A673 (cell line): ENCODE measurements at places on chromosomes 4 and X. TPM values are rescaled to one million over a fixed set of nuclear protein-coding genes. Genes with fewer than 3 reads are reported as not detected.
A peak's percentile ranks its signal among the peaks of the same experiment; 100 is the strongest.

DNA sequence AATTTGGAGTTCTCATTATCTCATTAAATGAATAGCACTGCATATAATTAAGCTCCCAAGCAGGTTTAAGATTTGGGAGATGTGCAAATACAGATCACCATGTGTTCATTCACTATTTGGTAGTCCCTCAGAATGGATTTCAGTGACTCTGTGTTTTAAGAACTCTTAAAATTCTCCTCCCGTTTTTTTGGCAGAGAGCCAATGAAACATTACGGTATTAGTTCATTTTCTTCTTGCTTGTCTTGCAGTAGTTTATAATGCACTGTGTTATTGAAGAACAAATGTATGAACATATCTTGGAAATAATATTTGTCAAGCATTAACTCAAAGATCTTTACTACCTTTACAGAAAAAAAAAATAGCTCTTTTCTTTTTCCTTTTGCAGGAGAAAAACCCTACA, 32.7 kb downstream of the KLF3 start:
- no peaks in the 10 kb centered on the region for H3K27me3 ChIP-seq
- DNase-seq: peak; percentile 34
- peaks cover 40% of the 10 kb centered on the region for H3K36me3 ChIP-seq
- H3K27ac ChIP-seq: no peak overlapping the region
- H3K4me1 ChIP-seq: peaks cover 26% of the 10 kb centered on the region

DNA sequence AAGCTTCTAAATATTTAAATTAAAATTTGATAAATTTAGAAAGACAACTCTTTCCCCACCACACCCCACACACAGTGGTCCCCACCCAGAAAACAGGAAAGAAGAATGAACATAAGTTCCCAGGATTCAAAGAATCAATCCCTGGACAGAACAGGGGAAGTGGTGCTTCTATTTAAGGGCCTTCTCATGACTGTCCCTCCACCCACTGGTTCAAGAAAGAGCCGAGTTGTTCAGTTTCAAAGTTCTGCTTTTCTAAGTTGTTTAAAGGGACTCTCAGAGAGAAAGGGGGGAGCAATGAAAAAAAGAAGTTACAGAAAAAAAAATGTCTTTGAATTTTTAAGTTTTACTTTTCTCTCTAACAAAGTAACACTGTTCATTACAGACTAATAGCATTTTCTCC, 195.8 kb downstream of the PDGFC start:
- no peaks in the 10 kb centered on the region for H3K27me3 ChIP-seq
- H3K27ac ChIP-seq: no peak overlapping the region
- H3K36me3 ChIP-seq: no peaks in the 10 kb centered on the region
- no peak overlapping the region for H3K4me3 ChIP-seq

DNA sequence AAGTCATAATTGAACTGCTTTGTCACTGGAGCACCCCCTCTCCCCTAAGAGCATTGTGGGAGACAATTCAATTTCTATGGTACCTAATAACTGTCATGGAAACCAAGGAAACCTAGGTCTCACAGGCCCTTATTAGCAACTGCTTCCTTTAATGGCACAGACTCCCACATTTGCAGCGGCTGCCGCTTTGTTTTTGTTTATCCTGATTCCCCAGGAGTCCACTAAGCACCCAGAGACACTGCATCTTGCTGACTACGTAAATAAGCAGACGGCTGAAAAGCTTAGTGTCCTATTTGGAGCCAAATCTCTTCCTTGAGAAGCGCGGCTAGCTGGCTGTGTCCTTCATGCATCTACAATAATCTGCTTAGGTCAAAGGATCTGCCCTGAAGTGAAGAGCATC, 494.4 kb downstream of the TMA16 start:
- no peaks in the 10 kb centered on the region for H3K36me3 ChIP-seq
- no peak overlapping the region for H3K4me3 ChIP-seq
- peaks cover 24% of the 10 kb centered on the region for H3K4me1 ChIP-seq
- H3K27ac ChIP-seq: no peak overlapping the region
- no peaks in the 10 kb centered on the region for H3K27me3 ChIP-seq
- no peak for DNase-seq

GRCh38 chrX:151801980-151802379, 67.4 kb downstream of the CNGA2 start:
- H3K36me3 ChIP-seq: no peaks in the 10 kb centered on the region
- DNase-seq: no peak
- no peak overlapping the region for H3K4me3 ChIP-seq
- H3K27me3 ChIP-seq: no peaks in the 10 kb centered on the region

DNA sequence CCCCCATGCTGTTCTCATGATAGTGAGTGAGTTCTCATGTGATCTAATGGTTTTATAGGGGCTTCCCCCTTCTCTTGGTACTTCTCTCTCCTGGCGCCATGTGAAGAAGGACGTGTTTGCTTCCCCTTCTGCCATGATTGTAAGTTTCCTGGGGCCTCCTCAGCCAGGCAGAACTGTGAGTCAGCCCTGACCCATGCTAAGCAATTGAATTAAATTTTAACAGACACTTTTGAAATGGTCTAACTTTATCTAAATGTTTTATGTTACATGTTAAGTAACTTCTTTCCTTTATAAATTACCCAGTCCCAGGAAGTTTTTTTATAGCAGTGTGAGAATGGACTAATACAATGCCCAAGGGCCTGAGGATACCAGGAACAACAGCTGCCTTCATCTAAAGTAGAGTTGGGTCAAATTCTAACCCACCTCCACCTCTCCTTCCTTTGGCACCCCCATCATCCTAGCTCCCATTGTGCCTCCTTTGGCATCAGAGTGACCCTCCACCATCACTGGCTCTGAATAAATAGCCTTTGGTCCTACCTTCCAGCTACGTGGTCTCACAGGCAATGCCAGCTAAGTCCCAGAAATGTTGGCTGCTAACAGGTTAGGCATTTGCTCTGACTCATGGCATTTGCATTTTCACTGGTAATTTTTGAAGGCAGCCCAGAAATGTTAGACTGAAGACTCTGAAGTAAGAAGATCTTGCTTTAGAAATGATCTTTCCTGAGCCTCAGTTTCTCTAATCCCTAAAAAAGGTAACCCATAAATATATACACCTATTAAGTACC, 182.1 kb downstream of the MOSPD2 start:
- H3K36me3 ChIP-seq: no peaks in the 10 kb centered on the region
- H3K27ac ChIP-seq: no peak overlapping the region
- no peak overlapping the region for H3K4me3 ChIP-seq
- H3K4me1 ChIP-seq: no peaks in the 10 kb centered on the region
- no peaks in the 10 kb centered on the region for H3K27me3 ChIP-seq
- DNase-seq: no peak

Gene CAPN6
- 0.24 and 0.28 TPM in 2 replicates for total RNA-seq

DNA sequence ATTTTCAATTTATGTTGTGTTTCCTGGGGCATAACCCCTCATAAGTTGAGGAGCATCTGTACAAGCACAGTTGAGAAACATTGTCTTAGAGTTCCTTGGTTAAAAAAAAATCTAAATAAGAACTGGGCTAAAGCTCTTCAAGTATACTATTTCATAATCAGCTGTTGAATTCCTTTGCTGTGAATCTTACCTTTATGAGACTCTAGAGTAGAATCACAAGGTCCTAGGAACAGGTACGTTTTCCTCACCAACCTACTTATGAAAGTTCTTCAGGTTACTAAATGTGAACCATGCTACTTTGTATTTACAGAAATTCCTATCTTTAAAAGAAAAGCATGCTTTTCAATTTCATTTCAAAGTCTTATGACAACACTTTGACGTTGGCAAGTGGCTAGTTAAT, 20.9 kb upstream of the SOD3 start:
- H3K27me3 ChIP-seq: no peaks in the 10 kb centered on the region
- no peak overlapping the region for H3K27ac ChIP-seq
- no peak overlapping the region for H3K4me3 ChIP-seq
- H3K36me3 ChIP-seq: no peaks in the 10 kb centered on the region

Gene CD99
- total RNA-seq: 1,443 and 1,572 TPM in 2 replicates

Gene MAGEA1
- total RNA-seq: not detected in 2 replicates

Gene BGN
- total RNA-seq: 51.8 and 90.9 TPM in 2 replicates

Gene HSFX2
- total RNA-seq: not detected in 2 replicates

Gene POU3F4
- not detected in 2 replicates for total RNA-seq

DNA sequence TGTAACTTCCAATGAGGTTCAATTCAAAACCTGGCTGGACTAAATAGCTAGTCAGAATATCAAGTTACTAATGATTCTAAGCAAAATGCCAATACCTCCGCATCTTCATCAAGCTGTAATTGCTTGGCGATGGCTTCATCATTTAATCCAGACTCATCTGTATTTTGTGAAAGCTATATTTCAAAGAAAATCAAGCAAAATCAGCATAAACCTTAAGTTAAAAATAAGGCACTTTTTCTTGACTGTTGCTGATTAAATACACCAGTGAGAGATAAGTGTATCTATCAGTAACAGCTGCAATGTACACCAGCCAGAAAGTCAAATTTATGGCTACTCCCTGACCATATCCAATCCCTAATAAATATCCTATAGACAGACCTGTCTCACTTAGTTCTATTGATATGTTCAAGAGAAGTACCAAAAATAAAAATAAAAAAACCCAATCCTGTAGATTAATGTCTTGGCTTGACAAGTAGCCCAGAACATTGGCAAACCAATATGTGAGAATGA, 39.6 kb downstream of the RFC1 start:
- peaks cover 20% of the 10 kb centered on the region for H3K36me3 ChIP-seq
- H3K27ac ChIP-seq: no peak overlapping the region
- no peak for DNase-seq
- H3K4me1 ChIP-seq: no peaks in the 10 kb centered on the region
- H3K4me3 ChIP-seq: no peak overlapping the region

GRCh38 chr4:183591301-183591700, 67.7 kb downstream of the RWDD4 start:
- H3K27me3 ChIP-seq: peaks cover 11% of the 10 kb centered on the region
- H3K27ac ChIP-seq: no peak overlapping the region
- no peaks in the 10 kb centered on the region for H3K36me3 ChIP-seq
- DNase-seq: no peak
- peaks cover 25% of the 10 kb centered on the region for H3K4me1 ChIP-seq
- no peak overlapping the region for H3K4me3 ChIP-seq

DNA sequence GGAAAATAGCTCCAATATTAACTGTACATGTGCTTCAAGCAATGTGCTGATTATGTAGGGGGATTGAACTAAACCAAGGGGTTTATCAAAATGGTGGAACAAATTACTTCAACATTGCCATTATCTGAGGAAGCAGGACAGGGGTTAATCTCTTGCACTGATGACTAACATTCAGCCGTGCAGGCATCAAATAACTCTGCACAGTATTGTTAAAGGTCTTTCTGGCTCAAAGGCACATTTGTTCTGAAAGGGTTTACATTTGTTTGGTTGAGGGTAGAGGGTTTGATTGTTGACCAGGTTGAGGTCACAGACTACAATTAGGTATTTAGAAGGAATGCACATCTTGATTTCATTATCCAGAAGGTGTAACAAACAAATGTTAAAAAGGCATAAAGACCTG, 32.2 kb upstream of the CCSER1 start:
- H3K4me1 ChIP-seq: no peaks in the 10 kb centered on the region
- H3K27ac ChIP-seq: no peak overlapping the region
- H3K36me3 ChIP-seq: no peaks in the 10 kb centered on the region
- no peak overlapping the region for H3K4me3 ChIP-seq
- DNase-seq: no peak

- DNase-seq: no peak
- H3K4me3 ChIP-seq: no peak overlapping the region
- H3K27ac ChIP-seq: no peak overlapping the region
- H3K27me3 ChIP-seq: no peaks in the 10 kb centered on the region
- H3K36me3 ChIP-seq: peaks cover 15% of the 10 kb centered on the region
These were observed 7.1 kb downstream of the ATP5ME start for GRCh38 chr4:666822-667544.

DNA sequence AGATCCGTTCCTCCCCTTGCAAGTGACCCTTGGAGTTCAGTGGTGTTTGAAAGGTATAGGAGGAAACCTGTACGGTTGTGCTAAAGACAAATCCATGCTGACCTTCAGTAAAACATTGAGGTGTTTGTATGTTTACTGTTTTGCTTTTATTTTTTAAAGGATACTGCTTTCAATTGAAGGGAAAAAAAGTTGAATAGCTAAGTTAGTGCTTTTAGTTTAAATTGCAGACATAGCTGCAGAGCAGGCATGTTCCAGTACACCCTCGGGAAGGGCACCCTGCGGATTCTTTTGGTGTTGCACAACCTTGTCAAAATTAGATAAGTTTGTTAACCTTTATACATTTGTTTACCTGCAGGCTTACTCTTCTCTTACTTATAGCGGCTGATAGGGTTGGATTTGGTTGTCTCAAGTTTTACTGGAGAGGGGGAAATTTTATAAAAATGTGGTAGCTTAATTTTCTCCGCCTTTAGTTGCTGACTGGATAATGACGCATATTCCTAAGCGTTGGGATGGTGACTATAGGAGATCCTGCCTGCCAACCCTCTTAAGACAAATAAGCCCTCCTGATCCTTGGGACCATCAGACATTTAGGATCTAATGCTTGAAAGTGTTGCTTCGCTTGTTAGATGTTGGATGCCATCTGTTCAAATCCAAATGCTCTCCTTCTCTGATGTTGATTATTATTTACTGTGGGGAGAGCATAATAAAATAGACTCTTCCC, 2.0 kb downstream of the RAPGEF2 start:
- H3K4me1 ChIP-seq: peaks cover 41% of the 10 kb centered on the region
- DNase-seq: peak; percentile 57
- no peaks in the 10 kb centered on the region for H3K36me3 ChIP-seq
- H3K4me3 ChIP-seq: peak overlapping the region; percentile 93
- H3K27ac ChIP-seq: peak overlapping the region; percentile 39

DNA sequence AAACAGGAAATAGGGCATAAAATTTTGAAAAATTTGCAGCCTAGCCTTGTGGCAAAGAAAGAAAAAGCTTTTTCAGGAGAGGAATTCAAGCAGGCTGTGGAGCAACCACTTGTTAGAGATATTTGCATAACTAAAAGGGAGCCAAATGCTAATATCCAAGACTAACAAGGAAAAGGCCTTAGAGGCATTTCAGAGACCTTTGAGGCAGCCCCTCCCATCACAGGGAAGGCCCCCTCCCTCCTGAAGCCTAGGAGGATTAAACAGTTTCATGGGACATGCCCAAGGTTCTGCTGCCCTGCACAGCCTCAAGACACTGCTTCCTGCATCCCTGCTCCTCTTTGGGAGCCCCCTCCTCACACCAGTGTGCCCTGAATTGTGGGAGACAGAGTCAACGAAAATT, 275.4 kb upstream of the SFRP2 start:
- H3K4me1 ChIP-seq: no peaks in the 10 kb centered on the region
- no peaks in the 10 kb centered on the region for H3K36me3 ChIP-seq
- H3K4me3 ChIP-seq: no peak overlapping the region
- no peak for DNase-seq
- no peak overlapping the region for H3K27ac ChIP-seq
- no peaks in the 10 kb centered on the region for H3K27me3 ChIP-seq

GRCh38 chrX:2967012-2967411, 37.9 kb upstream of the ARSD start:
- no peaks in the 10 kb centered on the region for H3K4me1 ChIP-seq
- no peak overlapping the region for H3K27ac ChIP-seq
- peaks cover 37% of the 10 kb centered on the region for H3K27me3 ChIP-seq
- no peak for DNase-seq
- no peak overlapping the region for H3K4me3 ChIP-seq

- no peak for DNase-seq
- H3K27me3 ChIP-seq: no peaks in the 10 kb centered on the region
- H3K27ac ChIP-seq: no peak overlapping the region
- H3K36me3 ChIP-seq: no peaks in the 10 kb centered on the region
- H3K4me3 ChIP-seq: no peak overlapping the region
These were observed 24.0 kb downstream of the NPY5R start for GRCh38 chr4:163367651-163368050.

- no peak overlapping the region for H3K4me3 ChIP-seq
- peaks cover 22% of the 10 kb centered on the region for H3K36me3 ChIP-seq
- no peaks in the 10 kb centered on the region for H3K27me3 ChIP-seq
- peak overlapping the region; percentile 31 for H3K27ac ChIP-seq
- peaks cover 19% of the 10 kb centered on the region for H3K4me1 ChIP-seq
These were observed 66.2 kb downstream of the IRF2 start for GRCh38 chr4:184408021-184408683.

GRCh38 chr4:167890226-167890625, 202.1 kb upstream of the ANXA10 start:
- no peak overlapping the region for H3K27ac ChIP-seq
- peaks cover 2% of the 10 kb centered on the region for H3K27me3 ChIP-seq
- H3K36me3 ChIP-seq: no peaks in the 10 kb centered on the region
- H3K4me3 ChIP-seq: no peak overlapping the region
- H3K4me1 ChIP-seq: no peaks in the 10 kb centered on the region
